Progenitor cell of endocrine pancreas (in vitro differentiated cells): ENCODE measurements at places on chromosomes 16 and 17.

GRCh38 chr17:73586921-73587602 is 57.2 kb downstream of the SDK2 start:
- DNase-seq = no peak

GRCh38 chr17:59488805-59489204 is 76.6 kb upstream of the DHX40 start:
- no peak for DNase-seq

GRCh38 chr17:9238340-9239245 is 217.3 kb downstream of the NTN1 start:
- DNase-seq = no peak

- DNase-seq = no peak
Observed at GRCh38 chr16:72727565-72727964, 320.4 kb downstream of the ZFHX3 start.

DNA sequence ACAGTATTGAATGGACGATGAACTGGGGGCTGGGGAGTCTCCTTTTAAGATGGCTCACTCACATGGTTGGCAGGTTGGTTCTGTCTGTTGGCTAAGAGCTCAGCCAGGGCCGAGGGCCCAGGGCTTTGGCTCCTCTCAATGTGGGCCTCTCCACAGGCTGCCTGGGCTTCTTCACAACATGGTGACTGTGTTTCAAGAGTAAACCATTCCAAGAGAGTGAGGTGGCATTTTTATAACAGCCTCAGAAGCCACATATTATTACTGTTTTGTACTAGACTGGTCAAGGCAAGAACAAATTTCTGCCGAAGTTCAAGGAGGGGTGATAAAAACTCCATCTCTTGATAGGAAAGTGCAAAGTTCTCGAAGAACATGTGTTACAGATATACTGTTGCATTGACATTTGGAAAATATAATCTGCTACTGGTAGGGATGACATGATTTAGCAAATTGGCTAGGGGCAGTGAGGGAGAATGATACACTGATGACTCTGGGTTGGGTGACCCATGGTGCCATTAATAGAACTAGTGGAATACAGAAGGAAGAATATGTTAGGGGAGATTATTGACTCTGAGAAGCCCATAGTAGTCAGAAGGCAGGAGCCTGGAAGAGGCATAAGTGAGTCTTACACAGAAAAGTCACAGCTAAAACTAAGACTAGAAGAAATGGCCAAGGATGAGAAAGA is 13.7 kb downstream of the KRABD2 start:
- no peak for DNase-seq

DNA sequence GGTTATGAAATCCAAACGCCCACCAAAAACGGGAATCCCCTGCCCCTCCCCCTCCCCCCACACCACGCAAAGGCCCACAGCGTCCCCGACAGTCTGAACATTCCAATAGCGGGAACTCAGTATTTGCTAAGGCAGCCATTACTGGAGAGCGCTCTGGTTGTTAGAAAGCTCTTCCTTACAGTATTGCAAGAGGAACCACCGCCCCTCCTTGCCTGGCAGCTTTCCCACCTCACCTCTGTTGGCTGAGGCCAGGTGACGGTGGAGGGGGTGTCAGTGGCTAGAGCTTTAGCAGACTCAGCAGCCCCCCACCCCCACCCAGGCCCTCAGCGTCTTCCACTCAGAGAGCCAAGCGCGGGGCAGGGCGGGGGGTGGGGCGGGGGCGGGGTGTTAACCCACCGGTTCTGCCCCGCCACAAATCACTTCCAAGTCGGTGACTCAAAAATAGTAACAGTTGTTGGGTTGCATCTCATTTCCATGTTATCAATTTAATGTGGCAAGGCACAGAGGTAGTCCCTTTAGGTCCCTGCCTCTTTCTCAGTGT is 2.2 kb upstream of the PLEKHH3 start:
- DNase-seq = no peak

GRCh38 chr17:68468334-68468733 is 11.0 kb upstream of the WIPI1 start:
- DNase-seq = no peak
